LoVo (cell line): ENCODE measurements at places on chromosomes 7 and 10.

DNA sequence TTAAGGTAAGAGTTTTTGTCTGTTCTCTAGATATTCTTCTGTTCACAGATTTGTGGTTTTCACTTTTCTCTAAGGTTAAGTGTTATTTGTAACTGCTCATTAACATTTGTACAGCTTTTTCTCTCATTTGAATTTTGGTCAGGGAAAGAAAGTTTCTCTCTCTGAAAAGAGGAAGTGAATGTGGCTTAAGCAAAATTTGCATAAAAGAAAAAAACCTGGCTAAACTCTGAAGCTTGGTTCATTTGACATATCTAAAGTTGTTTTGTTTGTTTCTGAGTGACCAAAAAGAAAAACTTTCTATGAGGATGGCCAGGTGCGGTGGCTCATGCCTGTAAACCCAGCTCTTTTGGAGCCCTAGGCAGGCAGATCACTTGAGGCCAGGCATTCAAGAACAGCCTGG, 22.0 kb upstream of the SLC26A4 start:
- no peak for DNase-seq

GRCh38 chr7:66766041-66766440, 25.5 kb downstream of the RABGEF1 start:
- DNase-seq = no peak

GRCh38 chr7:93622036-93623033, 47.8 kb upstream of the CALCR start:
- DNase-seq = peak; percentile 49

DNA sequence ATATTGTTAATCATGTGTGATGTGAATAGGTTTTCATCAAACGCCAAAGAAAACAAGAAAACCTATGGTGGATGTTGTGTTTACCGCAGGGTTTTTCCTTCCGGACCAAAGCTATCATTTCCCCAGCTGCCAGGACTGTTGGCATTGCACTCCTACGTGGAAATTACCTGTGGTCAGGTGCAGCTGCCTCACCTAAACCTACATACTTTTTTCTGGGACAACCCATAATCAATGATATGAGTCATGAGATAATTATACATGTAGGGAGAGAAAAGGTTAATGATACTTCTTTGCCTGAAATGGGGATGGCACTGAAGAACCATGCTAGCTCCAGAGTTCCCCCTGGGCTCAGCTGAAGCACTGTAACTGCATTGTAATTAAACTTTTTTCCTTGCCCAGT, 223.6 kb upstream of the SEMA3E start:
- DNase-seq = no peak

- no peak for DNase-seq
Measured at GRCh38 chr10:3622845-3623621, 162.0 kb downstream of the KLF6 start.

DNA sequence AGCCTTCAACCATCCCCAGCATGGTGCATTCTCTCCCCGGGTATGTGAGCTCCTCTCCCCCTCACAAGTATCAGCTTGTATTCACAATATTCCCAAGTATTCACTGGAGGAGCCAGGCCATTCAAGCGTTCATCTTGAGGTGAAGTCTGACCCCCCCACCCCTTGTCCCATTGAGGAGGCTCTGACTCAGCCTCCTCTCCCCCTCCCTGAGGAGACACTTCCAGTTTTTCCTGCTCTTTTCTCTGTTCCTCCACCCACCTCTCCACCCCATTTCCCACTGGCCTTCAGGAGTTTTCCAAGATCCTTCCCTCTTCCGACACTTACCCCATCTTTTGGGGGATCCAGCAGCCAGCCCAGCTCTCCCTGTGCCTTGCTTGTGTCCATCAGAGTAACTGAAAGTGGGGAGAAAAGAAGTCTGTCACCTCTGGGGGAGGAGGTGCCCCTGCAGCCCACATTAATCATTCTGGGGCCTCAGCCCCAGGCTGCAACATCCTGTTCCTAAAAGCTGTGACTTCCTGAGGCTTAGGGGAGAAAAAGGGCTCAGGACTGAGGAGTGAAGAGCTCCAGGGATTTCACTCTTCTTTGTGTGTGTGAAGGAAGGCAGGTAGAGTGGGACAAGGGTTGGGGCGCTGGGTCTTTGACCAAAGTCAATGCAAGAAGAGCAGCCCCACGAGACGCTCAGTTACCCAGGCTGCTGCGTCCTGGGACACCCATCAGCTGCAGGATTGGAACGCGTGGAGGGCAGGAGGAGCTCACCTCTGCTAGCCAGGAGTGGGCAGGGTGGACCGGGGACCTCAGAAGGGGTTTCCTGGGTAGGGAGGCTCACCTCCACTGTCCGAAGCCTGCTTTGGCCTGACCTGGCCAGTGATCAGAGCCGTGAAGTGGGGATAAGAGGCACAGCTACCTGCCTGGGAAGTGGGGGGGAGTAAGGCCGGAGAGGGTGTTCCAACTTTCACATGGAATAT, 1.1 kb downstream of the EPHA1 start:
- DNase-seq = no peak
